Stimulated activated CD8-positive, alpha-beta memory T cell treated with anti-CD3 and anti-CD28 coated beads, Interleukin-12 subunit alpha, Interleukin-12 subunit beta, amount 100 ng/mL, for 1 hour (primary cell): ENCODE measurements at places on chromosomes 5 and 9.

GRCh38 chr5:93018461-93018860, 562.6 kb downstream of the NR2F1-AS1 start:
- no peak for DNase-seq

DNA sequence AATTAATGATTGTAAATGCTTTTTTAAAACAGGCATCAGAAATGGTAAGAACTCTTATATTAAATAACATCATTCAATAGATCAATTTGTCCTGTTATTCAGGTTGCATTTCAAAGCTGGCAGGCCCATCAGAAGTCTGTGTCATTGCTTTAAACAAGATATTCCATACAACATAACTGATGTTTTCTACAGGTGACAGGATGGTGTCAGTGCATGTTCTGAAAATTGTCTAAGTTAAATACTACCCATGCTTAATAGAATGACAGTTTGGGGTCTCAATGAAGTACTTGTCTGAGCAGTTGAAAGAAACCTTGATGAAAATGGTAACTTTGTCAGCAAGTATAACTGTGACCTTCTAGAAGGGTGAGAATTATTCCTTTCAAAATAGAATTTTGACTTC, 263.2 kb downstream of the ISL1 start:
- DNase-seq, result no peak

GRCh38 chr5:50749181-50749580, 82.7 kb downstream of the PARP8 start:
- DNase-seq, result no peak

DNA sequence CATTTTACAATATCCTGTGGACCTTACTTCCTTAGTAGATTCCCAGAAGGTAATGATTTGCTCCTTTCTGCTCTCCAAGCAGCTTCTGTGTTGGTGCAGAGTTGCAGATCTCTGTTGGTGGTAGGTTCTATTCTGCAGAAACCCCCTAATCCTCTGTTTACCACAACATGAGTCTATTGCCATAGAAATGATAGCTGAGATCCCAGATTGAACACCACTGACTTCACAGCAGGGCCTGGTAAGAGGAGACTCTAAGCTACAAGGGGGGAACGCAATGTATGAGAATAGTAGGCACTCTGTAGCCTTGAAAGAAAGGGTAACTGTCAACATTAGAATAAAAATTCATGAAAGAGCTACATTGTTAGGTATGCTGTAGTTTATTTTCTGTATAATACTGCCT, 59.5 kb downstream of the MUSK start:
- DNase-seq, result no peak

DNA sequence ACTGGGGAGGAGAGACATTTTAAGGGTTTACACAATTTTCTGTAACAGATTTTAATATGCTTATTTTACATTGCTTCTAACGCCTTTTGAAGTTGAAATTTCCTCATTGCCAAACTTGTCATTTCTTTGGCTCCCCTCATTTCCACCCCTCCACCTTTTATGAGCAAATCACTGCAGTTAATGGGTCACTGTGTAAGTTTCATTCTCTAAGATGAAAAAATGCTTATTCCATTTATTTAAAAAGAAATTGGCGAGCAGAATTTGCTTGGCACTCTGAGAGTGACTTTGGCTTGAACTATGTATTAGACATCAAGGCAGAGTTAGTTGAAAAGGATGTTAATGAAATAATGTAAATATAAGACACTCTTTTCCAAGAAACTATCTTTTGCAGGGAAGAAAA, 66.6 kb downstream of the ITGA1 start:
- DNase-seq, result no peak

- DNase-seq, result no peak
Measured at GRCh38 chr9:108997112-108997511, 16.2 kb downstream of the CTNNAL1 start.

- no peak for DNase-seq
Measured at GRCh38 chr9:2493109-2493508, 128.5 kb upstream of the VLDLR start.

- DNase-seq, result no peak
Measured at GRCh38 chr9:77935211-77935610, 96.4 kb downstream of the GNAQ start.
